KG1 (cell line): ENCODE measurements at places on chromosomes 2 and 18.

DNA sequence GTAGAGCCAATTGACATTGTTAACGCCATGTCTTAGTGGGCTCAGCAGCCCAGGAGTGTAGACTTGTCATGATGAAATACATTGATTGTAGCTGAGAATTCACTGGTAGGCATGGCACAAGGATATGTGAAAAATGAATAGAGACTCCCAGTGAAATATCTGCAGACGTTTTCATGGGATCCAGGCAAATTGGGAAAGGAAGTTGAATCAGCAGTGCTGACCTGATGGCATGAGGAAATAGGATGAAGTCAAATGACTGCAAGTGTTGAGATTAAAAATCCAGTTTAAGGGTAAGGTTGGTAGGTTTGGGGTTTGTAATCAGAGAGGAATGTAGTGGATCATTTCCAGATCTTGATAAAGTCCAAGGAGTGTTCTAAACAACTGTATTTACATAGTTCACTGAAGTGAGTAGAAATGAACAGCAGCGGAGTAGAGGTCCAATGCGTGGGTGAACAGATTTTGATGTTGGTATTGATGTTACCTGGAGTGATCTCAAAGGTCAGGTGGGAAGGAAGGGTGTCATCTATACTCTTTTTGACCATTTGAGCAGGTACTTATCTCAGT lies 24.6 kb downstream of the INSIG2 start:
- DNase-seq = no peak

GRCh38 chr2:158723181-158723838 lies 71.8 kb upstream of the DAPL1 start:
- no peak for DNase-seq

DNA sequence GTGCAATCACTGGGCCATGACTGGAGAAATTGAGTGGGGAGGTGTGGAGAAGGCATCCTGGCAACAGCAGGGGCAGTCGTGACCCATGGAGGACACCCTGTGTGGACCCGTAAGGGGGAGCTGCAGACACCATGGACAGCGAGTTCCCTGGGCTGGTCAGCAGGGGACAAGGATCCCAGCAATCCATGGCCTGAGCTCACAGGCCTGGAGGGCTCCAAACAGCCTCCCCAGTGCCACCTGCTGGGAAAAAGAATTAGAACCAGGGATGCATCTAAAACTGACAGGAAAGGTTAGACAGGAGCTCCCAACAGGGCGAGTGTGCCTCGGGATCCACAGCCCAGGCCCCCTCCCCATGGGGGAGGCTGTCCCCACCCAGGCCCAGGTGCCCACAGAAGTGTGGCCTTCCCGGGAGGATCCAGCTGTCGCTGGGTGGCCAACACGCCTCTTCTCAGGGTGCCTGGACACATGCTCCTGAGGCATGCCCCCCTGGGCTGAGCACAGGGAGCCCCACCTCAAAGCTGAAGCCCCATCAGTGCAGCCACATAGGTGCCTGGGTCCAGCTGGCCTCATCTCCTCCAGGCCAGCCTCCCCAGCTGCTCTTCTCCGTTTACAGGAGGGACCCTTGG lies 20.5 kb upstream of the KIF1A start:
- no peak for DNase-seq

DNA sequence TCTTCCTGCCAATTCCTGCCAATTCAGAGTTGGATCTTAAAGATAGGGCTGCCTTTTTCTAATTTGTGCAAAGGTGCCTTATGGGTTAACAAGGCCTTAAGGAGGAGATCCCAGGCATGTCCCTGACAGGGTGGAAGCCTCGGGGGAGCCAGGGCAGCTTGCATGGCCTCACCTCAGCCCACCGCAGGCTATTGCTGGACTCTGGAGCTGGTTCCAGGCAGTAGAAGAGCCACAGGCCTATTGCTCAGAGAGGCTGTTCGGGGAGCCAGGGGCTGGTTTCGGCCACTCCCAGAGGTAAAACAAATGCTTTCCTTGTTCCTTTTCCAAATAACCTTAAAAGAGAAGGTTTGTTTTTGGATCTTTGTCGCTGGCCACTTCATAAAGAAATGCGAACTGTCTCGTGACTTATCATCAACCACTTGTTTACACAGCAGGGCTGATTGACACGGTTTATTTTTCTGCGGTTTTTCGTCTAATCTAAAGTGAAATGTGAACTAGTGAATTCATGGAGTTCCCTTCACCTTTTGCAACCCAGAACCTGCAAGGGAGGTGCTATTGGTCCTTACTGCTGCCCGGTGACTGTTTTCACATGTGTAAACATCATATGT lies 108.6 kb downstream of the APOB start:
- no peak for DNase-seq

- no peak for DNase-seq
Observed at GRCh38 chr2:101089419-101089818, 61.8 kb downstream of the TBC1D8 start.

DNA sequence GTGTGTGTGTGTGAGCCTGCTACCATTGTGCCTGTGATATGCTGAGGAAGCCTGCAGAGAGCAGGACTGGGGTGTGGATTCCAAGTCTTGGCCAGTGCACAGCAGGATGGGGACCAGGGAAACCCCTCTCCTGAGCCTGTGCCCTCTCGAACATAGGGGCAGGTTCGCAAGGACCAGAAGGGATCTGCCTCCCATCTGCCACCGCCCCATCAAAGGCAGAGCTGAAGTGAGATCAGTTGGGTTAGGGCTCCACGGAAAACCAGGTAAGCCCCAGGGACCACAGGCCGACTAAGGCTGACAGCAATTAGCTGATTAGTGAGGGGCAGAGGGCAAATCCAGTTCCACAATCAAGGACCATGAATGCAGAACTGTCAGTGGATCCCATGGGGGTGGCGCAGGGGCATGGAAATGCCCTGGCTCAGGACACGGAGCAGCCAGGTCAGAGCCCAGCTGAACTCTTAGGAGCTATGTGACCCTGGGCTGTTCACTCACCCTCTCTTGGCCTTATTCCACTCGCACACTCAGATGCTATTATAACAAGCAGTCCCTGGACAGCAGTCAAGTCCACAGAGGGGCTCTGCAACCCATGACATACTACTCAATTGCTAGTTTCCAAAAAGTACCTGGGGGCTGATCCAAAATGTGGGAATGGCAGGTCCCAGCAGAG lies 84.2 kb upstream of the ID2 start:
- no peak for DNase-seq

- DNase-seq = no peak
Observed at GRCh38 chr2:143489145-143489544, 359.9 kb downstream of the ARHGAP15 start.

GRCh38 chr2:219378163-219378851 lies 9.4 kb downstream of the DNPEP start:
- DNase-seq = no peak

DNA sequence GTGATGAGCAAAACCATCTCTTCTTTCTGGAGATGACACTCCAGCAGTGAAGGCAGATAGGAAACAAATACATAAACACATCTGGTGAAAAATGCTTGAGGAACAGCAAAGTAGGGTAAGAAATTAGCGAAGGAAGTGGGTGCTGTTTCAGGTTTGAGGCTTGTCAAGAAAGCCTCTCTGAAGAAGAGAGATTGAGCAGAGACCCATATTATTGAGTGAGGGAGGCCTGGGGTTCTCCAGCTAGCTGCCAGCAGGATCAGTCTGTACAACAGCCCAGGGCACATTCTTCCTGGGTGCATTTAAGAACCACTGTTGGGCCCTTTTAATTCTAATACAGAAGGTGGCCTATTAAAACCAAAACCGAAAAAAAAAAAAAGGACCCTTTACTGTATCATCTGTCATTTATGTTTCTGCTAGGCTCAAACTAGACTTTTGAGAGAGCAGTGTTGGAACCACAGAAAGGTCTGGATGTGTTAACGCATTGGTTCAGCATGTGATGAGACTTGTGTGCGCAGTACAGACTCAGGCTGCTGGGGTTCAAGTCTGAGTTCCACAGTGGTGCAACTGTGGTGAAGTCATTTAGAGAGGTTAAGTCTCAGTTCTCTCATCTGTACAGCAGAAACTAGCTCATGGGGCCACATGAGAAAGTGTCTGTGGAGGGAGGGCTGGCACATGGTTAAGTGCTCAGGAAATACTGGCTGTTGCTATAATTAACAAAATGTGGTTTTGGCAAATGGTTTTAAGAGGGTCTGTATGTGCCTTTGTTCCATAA lies 28.9 kb downstream of the MGAT5 start:
- DNase-seq = no peak

GRCh38 chr2:15588329-15588919 lies 3.2 kb upstream of the DDX1 start:
- DNase-seq = peak; percentile 32

DNA sequence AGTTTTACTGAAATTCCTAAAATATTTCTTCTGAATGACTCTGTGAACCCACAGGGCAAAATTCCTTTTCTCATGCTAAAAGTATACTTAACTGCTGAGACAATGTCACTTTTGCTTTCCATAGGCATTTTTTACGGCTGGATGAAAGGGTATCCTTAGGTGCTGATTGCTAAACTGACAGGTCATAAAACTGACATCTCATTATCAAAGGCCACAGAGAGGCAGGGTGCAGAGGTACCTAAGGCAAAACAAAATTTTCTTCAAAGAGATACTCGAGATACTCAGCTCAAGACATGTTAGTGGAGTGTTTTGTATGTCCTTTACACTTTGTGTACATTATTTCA lies 62.0 kb upstream of the WDR75 start:
- DNase-seq = no peak

DNA sequence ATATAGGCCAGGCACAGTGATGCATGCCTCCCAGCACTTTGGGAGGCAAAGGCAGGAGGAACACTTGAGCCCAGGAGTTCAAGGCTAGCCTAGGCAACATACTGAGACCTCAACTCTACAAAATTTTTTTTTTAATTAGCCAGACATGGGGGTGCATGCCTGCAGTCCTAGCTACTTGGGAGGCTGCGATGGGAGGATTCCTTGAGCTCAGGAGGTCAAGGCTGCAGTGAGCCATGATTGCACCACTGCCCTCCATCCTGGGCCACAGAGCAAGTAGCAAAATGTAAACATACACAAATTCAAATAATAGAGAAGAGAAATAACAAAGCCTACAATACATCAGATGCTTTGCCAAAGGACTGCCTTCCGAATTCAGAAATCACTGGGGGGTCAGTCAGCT lies 7.0 kb upstream of the SP3 start:
- DNase-seq = no peak

DNA sequence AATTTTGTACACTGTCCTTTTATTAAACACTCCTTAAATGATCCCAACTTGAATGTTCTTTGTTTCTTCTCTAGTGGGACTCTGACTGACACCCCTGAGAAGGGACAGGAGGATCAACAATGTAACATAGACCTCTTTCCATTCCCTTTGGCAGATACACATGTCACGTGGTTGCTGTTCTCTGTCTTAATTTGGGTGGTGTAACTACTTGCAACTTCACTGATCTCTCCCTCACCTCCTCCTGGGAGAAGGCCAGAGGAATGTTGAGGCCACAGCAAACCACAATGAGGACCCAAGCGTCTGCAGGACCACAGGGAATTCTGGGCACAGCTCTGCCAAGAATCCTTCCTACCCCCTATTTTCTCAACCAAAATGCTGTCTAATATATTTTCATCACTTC lies 205.6 kb downstream of the RTP5 start:
- no peak for DNase-seq

- DNase-seq = no peak
Observed at GRCh38 chr18:26454192-26454591, 94.2 kb downstream of the KCTD1 start.
